Posterior cingulate gyrus (tissue), 11 donors: ENCODE measurements at places on chromosomes 1 and 21.

DNA sequence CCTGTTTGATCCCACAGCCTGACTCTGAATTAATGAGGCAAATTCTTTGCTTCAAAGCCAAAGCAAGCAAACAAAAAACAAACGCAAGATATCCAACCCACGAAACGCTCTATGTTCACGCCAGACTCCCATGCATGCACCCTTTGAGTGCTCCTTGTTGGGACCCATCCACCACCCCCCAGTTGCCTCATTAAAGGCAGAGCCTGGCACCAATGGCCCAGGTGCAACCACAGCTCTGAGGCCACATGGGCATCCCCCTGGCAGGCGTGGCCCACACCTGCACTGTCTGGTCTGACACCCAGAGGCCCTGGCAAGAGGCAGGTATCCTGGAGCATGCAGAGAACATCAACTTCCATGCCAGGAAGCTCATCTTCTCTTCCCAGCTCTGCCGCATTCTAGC, 1.1 kb upstream of the PADI4 start:
- DNase-seq, result no peak

DNA sequence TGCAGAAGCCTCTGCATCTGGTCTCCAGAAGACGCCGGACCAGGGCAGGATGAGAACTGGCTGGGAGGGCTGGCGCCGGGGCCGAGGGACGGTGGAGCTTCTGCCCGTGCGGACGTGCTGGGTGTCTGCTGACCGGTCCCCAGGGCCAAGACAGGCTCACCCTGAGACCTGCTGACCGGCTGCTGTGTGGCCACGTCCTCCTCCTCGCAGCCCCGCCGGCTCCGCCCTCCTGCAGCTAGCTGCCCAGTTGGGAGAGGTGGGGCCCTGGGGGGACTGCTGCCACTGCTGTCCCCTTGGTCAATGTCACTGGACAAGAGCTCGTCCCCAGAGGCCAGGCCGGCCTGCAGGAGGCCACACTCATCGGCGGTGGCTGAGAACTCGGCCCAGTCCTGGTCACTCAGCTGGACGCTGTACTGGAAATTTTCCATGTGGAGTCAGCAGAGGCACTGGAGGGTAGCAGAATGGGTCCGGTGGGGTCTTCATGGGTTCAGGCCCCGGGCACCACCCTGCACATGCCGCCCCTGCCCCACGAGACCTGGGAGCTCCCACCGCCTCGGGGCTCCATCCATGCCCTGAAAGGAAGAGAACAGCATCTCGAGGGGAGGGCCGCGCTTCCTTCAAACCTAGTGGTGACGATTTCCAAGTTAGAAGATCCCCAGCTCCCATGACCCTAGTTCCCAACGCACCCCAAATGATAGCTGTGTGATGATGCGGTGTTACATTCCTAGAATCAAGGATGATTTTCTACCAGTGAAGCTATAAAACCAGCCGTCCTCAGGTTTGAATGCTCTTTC, 1.1 kb downstream of the PERM1 start:
- no peak for DNase-seq

DNA sequence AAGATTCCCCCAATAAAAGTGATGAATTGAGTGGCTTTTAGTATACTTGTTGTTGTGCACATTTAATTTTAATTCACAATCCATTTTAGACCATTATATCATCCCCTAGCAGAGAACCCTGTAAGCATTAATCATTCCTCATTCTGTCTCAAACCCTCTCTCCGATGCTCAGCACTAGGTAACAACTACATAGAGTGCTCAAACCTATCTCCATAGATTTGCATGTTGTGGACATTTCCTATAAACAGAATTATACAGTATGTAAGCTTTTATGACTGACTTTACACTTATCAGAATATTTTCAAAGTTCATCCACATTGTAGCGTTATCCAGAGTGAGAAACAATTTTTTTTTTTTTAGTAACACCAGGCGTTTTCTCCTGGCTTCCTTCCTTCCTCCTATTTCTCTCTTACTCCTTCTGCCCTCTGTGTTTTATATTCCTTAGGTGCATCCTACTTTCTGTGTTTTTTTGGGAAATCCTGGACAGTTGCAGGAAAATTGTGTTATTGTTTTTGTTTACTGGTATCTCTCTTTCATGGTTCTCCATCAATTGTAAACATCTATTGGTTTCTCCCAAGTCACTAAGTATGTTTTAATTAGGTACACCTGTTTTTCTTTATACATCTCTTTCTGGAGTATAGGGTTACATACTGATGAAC, 1528.0 kb upstream of the TPTE start:
- DNase-seq, result no peak

GRCh38 chr21:17900281-17900989, 81.3 kb upstream of the C21orf91 start:
- no peak for DNase-seq

DNA sequence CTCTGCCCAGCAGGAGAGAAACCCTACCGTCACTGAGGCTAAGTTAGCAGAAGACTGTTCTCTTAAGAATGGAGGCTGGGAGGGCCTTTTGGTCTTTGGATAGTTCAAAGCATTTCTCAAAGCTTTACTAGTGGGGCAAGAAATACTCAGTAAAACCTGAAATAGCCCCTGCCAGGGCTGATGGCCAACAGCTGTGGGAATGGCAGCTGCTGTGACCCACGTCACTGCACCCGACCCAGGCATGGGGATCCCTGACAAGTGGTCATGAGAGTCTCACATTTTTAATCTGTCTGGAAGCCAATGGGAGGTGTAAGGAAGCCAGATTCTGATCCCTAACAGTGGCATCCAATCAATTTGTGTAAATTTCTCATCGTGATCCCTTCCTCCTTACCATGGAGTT, 44.5 kb upstream of the ENAH start:
- DNase-seq, result no peak

GRCh38 chr1:222616525-222616924, 1.4 kb upstream of the MIA3 start:
- no peak for DNase-seq

GRCh38 chr1:178271471-178271870, 177.6 kb downstream of the RASAL2 start:
- no peak for DNase-seq

- DNase-seq, result no peak
Measured at GRCh38 chr21:27110956-27111355, 144.1 kb upstream of the ADAMTS5 start.

- DNase-seq, result no peak
Measured at GRCh38 chr1:1136547-1137230, 20.8 kb upstream of the C1orf159 start.

GRCh38 chr1:206540044-206540780, 32.9 kb downstream of the RASSF5 start:
- peak; percentile 32 for DNase-seq

DNA sequence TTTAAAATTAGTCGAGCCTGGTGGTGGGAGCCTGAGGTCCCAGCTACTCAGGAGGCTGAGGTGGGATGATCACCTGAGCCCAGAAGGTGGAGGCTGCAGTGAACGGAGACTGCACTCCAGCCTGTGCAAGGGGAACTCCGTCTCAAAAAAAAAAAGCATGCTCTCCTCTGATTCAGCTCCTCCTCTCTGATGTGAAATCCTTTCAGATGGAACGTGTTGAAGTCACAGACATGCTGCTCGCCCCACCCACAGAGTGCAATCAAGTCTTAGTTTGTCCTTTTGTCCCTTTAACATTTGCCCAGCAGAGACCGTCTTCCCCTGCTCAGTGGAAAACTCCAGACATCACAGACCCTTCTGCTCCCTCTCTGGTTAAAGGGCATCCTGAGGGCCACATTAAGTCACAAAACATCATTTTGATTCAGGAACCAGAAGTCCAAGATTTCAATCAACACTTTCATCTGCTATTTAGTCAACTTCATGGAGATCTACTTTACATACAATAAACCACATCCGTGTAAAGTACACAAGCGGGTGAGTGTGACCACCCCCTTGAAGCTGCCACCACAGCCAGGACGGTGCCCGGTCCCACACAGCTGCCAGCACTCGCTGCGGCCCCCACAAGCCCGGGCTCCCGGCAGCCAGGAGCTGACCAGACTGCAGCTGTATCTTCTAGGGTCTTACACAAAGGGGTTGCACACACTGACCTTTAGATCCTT, 18.9 kb upstream of the RNF223 start:
- peak; percentile 12 for DNase-seq

GRCh38 chr1:190807629-190808028, 330.0 kb upstream of the BRINP3 start:
- DNase-seq, result no peak

- DNase-seq, result no peak
Measured at GRCh38 chr1:28365864-28366263, 3.7 kb upstream of the PHACTR4 start.

GRCh38 chr21:28220680-28221079, 772.0 kb downstream of the LTN1 start:
- no peak for DNase-seq

- no peak for DNase-seq
Measured at GRCh38 chr1:95176861-95177260, 57.1 kb upstream of the RWDD3 start.

DNA sequence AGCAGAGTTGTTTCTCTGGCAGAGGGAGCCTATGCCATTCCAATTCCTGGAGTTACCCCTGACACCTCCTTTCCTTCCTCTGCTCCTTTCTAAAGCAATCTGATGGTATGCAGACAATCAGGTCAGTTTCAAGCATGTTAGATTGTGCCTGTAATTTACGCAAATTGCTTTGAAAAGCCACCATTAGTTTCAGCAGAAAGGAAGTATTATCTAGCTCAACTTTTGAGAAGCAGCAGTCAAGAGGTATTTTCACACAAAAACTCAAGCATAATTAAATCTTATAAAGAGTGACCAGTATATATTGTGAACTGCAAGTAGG, 2.2 kb downstream of the ERRFI1 start:
- no peak for DNase-seq

DNA sequence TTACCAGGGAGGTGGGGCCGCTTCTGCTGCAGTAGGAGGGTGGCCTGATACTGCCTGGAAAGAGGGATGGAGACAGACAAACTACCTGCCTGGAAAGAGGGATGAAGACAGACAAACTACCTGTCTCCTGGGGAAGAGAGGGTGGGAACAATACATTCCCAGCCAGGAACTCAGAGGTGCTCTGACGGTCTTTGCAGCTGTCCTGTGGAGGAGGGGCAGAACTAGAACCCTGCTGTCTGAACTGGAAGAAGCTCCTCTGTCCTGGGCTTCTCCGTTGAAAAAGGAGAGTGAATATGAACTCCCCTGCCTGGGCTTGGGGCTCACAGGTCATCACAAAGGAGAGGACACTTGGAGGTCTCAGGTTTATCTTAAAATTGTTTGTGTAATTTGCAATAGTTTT, 40.3 kb upstream of the ETV3 start:
- DNase-seq, result no peak

DNA sequence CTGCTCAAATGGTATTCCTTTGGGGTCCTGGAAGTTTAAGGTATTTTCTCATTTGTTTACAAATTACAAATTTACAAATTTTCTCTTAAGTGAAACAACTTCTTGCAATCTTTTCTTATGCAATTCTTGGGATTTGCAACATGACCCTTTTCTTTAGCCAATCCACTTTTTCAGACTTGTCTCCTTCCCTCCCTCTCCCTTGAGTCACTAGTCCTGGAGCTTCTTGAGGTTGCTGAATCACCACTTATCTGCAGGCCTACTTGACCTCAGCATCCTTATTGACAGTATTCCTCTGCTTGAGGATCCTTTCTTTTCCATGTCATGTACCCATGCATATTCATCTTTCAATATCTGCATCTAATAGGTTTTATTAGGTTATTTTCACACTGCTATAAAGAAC, 302.8 kb upstream of the ADAMTS5 start:
- no peak for DNase-seq
